A549 treated with Mapracorat at 1 μM for 4 hours (cell line): ENCODE measurements at places on chromosomes 4 and X. TPM values are rescaled to one million over a fixed set of nuclear protein-coding genes. Genes with fewer than 3 reads are reported as not detected.

LEF1 gene
- total RNA-seq, result not detected in 5 replicates

NDUFA1 gene
- total RNA-seq, result 230 to 315 TPM (median 247 TPM) in 5 replicates

STATH gene
- not detected in 5 replicates for total RNA-seq

SULT1B1 gene
- total RNA-seq, result 0.02 TPM in 1 of 5 replicates, not detected in the others

SLC16A2 gene
- total RNA-seq, result 19.9 to 24.2 TPM (median 21.1 TPM) in 5 replicates

NAP1L2 gene
- total RNA-seq, result 0.84 to 1.2 TPM (median 1.1 TPM) in 5 replicates

GAB3 gene
- total RNA-seq, result 0.37 to 1.3 TPM (median 0.67 TPM) in 5 replicates

ARHGAP36 gene
- not detected in 5 replicates for total RNA-seq

NEXMIF gene
- 0.12 TPM in 1 of 5 replicates, not detected in the others for total RNA-seq

PCDH18 gene
- total RNA-seq, result not detected in 5 replicates

GPR50 gene
- 0.10 to 0.25 TPM (median 0.21 TPM) in 5 replicates for total RNA-seq

TFE3 gene
- total RNA-seq, result 41.8 to 52.7 TPM (median 51.5 TPM) in 5 replicates

KLHL15 gene
- total RNA-seq, result 2.9 to 3.7 TPM (median 3.4 TPM) in 5 replicates

KIT gene
- not detected in 5 replicates for total RNA-seq

POU4F2 gene
- not detected in 5 replicates for total RNA-seq

UBA1 gene
- total RNA-seq, result 162 to 201 TPM (median 186 TPM) in 5 replicates

ARHGEF6 gene
- total RNA-seq, result 0.05 to 0.27 TPM (median 0.11 TPM) in 5 replicates

GRIPAP1 gene
- 17.3 to 20.9 TPM (median 19.0 TPM) in 5 replicates for total RNA-seq

TRIM61 gene
- not detected in 5 replicates for total RNA-seq

OCIAD2 gene
- 96.0 to 151 TPM (median 106 TPM) in 5 replicates for total RNA-seq

ZNF280C gene
- 2.4 to 2.9 TPM (median 2.6 TPM) in 5 replicates for total RNA-seq

TMEM144 gene
- total RNA-seq, result 2.4 to 3.5 TPM (median 3.1 TPM) in 5 replicates

CA5B gene
- 2.4 to 2.7 TPM (median 2.5 TPM) in 5 replicates for total RNA-seq

TEX11 gene
- not detected in 5 replicates for total RNA-seq

GJB1 gene
- total RNA-seq, result 0.09 to 0.13 TPM (median 0.10 TPM) in 3 of 5 replicates, not detected in the others

XPNPEP2 gene
- not detected in 5 replicates for total RNA-seq

CYLC1 gene
- not detected in 5 replicates for total RNA-seq

TAF7L gene
- 0.05 to 0.20 TPM (median 0.13 TPM) in 5 replicates for total RNA-seq

GUCY1B1 gene
- total RNA-seq, result 0.07 to 0.36 TPM (median 0.21 TPM) in 5 replicates

SRPX gene
- 7.3 to 10.5 TPM (median 8.7 TPM) in 5 replicates for total RNA-seq

DCHS2 gene
- 0.02 to 0.09 TPM in 2 of 5 replicates, not detected in the others for total RNA-seq

SHOX gene
- total RNA-seq, result not detected in 5 replicates

NOX1 gene
- 0.07 to 0.14 TPM (median 0.10 TPM) in 3 of 5 replicates, not detected in the others for total RNA-seq

SERTM2 gene
- not detected in 5 replicates for total RNA-seq

TEX13D gene
- not detected in 5 replicates for total RNA-seq

TRPC3 gene
- total RNA-seq, result 0.06 to 0.12 TPM (median 0.07 TPM) in 3 of 5 replicates, not detected in the others

SLC10A6 gene
- not detected in 5 replicates for total RNA-seq

LRCH2 gene
- total RNA-seq, result not detected in 5 replicates

IGSF1 gene
- total RNA-seq, result 0.21 to 1.0 TPM (median 0.29 TPM) in 5 replicates

GNRHR gene
- total RNA-seq, result not detected in 5 replicates

UGT2A1 gene
- not detected in 5 replicates for total RNA-seq

MUC7 gene
- total RNA-seq, result not detected in 5 replicates

DCX gene
- not detected in 5 replicates for total RNA-seq

BBS12 gene
- total RNA-seq, result 2.0 to 3.2 TPM (median 3.0 TPM) in 5 replicates

FAM9B gene
- not detected in 5 replicates for total RNA-seq

KLHL34 gene
- total RNA-seq, result not detected in 5 replicates

WNK3 gene
- 0.01 to 0.09 TPM (median 0.05 TPM) in 5 replicates for total RNA-seq

NAA11 gene
- total RNA-seq, result not detected in 5 replicates

CT45A6 gene
- not detected in 5 replicates for total RNA-seq

POLN gene
- total RNA-seq, result 0.33 to 1.8 TPM (median 0.64 TPM) in 5 replicates

F9 gene
- total RNA-seq, result not detected in 5 replicates

MAGEC2 gene
- total RNA-seq, result not detected in 5 replicates

MAGEA4 gene
- not detected in 5 replicates for total RNA-seq

EREG gene
- 12.6 to 18.5 TPM (median 16.3 TPM) in 5 replicates for total RNA-seq

CCSER1 gene
- not detected in 5 replicates for total RNA-seq

C4orf36 gene
- 0.76 to 1.3 TPM (median 0.92 TPM) in 5 replicates for total RNA-seq
